ENCODE measurements at places on chromosomes 7 and 10.

DNA sequence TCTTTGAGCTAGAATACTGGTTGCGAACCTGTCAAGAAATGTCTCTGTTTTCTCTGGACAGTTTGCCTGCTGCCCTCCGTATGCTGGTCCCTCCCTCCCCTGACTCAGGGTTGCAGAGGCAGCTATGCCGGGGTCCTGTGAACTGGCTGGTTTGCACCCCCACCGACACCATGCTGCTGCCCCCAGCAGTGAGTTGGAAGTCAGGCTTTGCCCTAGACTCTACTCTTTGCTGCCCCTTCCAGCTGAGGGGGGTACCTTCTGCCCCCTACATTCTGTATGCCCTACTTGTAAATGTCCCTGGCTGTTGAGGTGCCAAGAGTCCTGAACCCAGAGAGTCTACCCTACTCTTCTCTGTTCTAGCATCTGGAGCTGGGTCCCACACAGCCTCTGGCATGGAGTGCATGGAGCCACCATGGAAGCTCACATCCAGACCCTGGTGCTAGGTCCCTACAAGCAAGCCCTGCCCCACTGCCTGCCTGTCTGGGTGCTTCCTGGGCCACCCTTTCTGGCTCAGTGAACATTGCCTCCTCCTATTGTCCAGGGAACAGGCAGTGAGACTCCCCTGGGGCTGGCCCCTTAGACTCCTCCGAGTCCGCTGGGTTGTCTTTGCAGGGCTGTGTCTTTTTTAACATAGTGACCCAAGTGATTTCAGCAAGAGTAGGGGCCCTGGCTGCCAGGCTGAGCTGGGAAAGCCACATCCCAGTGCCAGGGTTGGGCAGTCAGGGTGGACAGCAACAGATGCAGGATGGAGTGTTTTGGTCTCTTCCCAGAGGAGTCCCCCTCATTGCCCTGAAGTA lies 138.9 kb downstream of the ADCY1 start:
- no peak for DNase-seq

DNA sequence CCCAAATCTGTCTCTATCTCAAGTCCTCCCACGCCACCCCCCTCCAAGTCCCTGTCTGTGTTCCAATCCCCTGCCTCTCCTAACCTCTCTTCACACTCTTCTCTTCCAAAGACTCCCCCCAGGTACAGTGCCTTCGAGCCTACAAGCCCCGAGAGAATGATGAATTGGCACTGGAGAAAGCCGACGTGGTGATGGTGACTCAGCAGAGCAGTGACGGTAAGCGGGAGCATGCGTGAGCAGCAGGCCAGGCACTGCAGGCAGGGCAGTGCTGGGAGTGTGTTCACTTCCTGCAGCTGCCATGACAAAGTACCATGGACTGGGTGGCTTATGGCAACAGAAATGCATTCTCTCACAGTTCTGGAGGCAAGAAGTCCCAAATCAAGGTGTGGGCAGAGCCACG lies 23.4 kb downstream of the ARHGEF5 start:
- DNase-seq, result no peak

DNA sequence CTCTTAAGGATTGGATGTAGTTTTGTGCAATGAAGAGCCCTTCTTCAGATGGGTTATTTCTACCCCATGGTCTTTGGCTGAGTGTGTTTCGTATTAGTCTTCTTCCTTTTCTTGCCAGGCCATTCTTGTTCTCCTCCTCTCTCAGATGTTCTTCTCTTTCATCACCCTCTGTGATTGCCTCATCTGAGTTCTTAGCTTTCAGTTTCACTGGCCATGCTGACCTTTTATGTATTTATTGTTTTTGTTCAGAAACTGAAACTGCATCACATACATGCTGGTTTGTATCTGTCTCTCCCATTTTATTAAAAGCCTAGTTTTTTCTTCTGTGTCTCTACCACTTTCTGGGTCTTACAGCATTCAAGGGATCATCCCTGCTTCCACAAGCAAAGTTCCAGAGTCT lies 21.7 kb upstream of the PCGF5 start:
- DNase-seq, result no peak

DNA sequence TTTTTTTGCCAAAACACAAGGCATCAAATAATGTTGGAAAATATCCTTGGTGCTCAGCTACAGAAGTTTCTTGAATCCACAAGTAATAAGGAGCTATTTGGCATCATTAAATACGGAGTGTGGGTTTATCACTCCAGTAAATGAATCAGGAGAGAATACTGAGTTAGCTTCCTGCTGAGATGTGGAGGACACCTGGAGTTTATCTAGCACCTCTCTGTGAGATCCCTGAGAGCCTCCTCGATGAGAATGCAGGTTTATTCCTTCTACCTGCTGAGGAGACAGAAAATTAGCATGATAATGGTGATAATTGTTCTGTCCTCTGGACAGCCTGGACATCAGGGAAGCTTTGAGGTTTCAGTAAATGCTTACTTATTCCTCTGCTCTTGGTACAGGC lies 40.5 kb downstream of the NRG3 start:
- no peak for DNase-seq

- DNase-seq, result no peak
These were observed 95.5 kb downstream of the CUL2 start for GRCh38 chr10:34994565-34995142.

DNA sequence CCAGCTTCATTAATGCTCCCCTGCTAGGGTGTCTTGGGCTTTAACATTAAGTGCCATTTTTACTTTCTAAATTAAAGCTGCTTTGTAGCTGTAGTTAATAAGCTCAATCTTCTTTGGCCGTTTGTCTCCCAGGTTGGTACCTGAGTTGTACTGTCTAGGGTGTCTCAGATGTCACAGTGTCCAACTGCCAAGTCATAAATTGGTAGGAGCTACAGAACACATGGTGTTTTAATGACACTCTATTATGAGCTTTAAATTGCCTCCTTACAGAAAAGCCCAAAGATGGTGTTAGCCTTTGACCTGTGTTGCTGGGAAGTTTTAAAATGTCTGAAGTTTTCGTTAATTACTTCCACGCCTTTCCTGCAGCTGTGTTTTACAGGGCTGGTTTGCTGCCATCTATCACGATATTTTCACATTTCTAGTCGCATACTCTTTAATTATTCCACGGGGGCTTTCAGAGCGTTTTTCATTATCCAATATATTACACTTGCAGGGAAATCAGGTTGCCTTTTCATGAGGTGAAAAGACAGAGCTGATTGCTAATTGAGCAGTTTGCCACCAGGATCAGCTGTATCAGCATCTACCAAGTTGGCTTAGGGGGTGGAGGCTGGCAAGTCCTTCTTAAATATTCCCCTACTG lies 247.8 kb upstream of the PLPP4 start:
- DNase-seq, result no peak

GRCh38 chr7:112157072-112157471 lies 49.1 kb downstream of the DOCK4 start:
- DNase-seq, result no peak

GRCh38 chr10:126425032-126425431 lies 36.8 kb upstream of the ADAM12 start:
- DNase-seq, result no peak

DNA sequence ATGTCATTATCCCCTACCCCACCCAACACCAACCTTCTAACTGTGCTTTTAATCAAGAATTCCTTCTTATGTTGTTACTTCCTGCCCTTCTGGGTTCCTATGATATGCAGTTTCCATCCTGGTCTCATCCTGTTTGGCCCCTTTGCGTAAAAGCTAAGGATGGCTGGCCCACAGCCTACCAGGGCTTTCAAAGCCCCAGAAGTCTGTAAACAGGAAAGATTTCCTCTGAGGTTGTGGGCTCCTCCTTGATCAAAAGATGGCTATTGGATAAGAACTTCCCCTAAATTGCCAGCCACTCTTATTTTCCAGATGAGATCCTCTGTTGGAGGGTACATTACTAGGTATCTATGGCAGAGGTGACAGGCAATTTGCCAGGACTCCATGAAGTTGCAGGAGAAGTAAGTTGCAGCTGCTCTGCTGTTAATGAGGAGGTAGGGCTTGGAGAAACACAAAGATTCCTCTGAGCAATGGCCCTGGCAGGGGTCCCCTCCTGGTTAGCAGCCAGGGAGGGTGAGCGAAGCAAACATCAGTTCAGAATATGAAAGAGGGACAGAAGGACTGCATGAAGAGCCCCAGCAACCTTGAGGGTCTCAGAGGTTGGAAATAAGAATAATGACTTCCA lies 32.1 kb downstream of the NRP1 start:
- no peak for DNase-seq

GRCh38 chr7:137878333-137878961 lies 31.7 kb upstream of the DGKI start:
- no peak for DNase-seq

GRCh38 chr10:76839276-76839675 lies 798.3 kb downstream of the KCNMA1 start:
- no peak for DNase-seq

DNA sequence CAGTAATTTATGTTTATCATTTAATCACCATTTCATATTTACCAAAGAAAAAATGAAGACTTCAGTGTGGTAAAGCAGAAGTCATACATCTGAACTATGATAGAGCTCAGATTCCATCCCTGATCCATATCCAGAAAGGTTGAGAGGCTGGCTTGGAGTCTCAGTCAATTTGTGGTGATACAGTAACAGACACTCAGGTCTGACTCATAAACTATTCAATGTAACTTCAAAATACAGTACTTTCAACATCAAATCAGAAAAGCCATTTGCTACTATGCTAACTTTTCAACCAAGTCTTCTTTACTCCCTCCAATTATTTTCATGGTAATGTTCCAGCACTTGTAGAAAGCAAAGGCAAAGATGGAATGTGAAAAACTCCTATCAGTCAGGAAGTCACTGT lies 190.4 kb downstream of the HDAC9 start:
- no peak for DNase-seq

GRCh38 chr7:127146746-127147536 lies 105.8 kb downstream of the GRM8 start:
- no peak for DNase-seq

GRCh38 chr10:70552586-70552985 lies 50.0 kb downstream of the PRF1 start:
- DNase-seq, result no peak

DNA sequence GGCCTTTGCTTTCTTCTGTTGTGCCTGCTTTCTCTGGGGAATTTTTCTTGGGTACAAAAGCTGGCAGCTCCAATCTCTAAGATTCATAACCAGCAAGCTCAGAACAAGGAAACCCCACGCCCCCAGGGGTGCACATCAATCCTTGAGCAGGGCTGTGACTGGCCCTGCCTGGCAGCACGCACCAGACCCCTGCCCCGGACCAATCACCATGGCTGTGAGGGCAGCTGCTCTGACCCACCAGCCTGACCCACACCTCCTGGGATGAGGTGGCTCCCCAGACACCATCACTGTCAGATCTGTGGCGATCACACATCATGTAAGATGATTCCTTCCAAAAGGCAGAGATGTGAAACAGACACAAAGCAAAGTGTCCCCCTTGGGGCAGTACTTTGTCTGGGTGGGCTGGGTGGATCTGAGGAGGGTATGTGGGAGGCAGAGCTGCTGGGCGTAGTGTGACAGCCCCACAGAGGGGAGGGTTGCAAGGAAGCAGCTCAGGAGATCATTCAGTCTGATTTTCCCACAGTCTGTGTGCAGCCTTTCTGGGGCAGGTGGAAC lies 175.5 kb upstream of the SHH start:
- no peak for DNase-seq

- no peak for DNase-seq
These were observed 4.2 kb downstream of the ANLN start for GRCh38 chr7:36393826-36394225.

DNA sequence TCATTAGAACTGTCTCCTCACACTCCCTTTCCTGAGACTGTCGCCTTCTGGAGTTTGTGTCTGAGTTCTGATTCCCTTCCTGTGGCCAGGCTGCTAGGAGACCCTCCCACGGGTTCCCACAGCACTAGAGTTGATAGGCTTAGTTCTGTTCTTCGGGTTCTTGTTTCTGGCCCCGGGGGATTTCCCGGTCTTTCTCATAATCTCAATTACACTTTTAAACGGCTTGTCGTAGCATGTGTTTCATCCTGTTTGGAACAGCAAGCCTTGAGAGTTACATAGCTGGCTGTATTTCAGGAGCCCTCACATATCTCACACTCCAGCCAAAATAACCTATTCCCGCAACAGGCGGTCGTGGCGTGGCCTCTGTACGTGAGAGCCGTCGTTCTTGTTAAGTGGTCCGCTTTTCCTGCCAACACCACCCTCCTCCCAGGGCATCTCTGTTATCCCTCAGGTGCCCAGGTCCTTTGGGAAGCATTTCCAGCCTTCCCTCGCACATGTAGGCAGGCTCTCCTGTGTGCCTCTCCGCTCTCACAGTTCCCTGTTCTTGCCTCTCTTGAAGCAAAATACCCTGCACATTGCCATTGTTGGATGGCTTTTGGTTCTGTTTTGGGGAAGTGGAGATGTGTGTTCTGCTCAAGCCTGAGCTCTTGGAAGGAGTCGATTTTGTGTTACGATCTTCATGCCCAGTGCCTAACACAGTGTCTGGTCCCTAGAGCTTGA lies 46.0 kb downstream of the CDC123 start:
- DNase-seq, result no peak

- no peak for DNase-seq
These were observed 5.4 kb downstream of the CEP41 start for GRCh38 chr7:130435311-130435854.

- no peak for DNase-seq
These were observed 171.7 kb downstream of the FAM107B start for GRCh38 chr10:14602807-14603533.

- DNase-seq, result no peak
These were observed 7.0 kb downstream of the ANKRD1 start for GRCh38 chr10:90913774-90914420.

DNA sequence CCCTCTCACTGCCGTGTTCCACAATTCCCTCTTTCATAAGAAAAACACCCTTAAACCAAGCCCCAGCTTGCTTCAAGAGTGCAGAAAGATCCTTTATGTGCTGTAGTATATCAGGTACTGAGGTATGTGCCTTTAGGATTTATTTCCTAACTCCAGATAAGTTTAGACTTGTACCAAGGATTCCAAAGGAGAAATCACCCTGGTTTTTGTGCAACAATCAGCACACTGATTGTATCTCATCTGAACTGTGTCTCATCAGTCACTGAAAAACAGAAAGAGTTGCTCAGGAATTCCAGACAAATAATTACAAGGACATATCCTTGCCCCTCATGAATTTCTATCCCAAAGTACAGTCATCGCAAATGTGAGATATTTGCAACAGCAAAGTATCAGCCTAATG lies 77.2 kb upstream of the PTPRZ1 start:
- DNase-seq, result no peak

- DNase-seq, result no peak
These were observed 14.9 kb downstream of the BZW2 start for GRCh38 chr7:16660702-16661464.

GRCh38 chr7:472640-472957 lies 47.0 kb downstream of the PDGFA start:
- DNase-seq, result no peak

- no peak for DNase-seq
These were observed 18.2 kb upstream of the PITRM1 start for GRCh38 chr10:3190817-3191216.

- DNase-seq, result no peak
These were observed 784.0 kb downstream of the SUGCT start for GRCh38 chr7:40918701-40919271.

- no peak for DNase-seq
These were observed 324.1 kb downstream of the LRMDA start for GRCh38 chr10:75755528-75755927.

- no peak for DNase-seq
These were observed 84.7 kb downstream of the PALS2 start for GRCh38 chr7:24657980-24658379.

GRCh38 chr10:42646687-42647640 lies 8.6 kb upstream of the ZNF33B start:
- DNase-seq, result no peak

- no peak for DNase-seq
These were observed 135.1 kb upstream of the TRIM24 start for GRCh38 chr7:138324941-138325340.

Measured in stimulated activated CD8-positive, alpha-beta memory T cell treated with anti-CD3 and anti-CD28 coated beads, Interleukin-7, amount 100 ng/mL, for 24 hours (primary cell).